ENCODE measurements at places on chromosomes 7 and 10.
A peak's percentile ranks its signal among the peaks of the same experiment; 100 is the strongest.

DNA sequence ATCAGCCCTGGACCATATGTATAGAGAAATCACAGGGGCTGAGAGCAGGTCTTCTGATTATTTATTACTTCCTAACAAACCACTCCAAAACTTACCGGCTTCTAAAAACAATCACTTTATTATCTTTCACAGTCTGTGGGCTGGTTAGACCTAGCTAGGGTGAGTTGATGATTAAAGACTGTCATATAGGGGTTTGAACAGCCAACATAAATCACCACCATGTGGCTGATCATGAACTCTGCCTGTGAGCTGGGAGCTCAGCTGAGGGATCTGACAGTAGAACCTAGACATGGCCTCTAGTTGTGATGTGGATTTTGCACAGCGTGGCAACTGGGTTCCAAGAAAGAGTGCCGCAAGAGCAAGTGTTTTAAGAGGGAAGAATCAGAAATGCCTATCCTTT lies 305.4 kb downstream of the CSTF2T start:
- DNase-seq = no peak

DNA sequence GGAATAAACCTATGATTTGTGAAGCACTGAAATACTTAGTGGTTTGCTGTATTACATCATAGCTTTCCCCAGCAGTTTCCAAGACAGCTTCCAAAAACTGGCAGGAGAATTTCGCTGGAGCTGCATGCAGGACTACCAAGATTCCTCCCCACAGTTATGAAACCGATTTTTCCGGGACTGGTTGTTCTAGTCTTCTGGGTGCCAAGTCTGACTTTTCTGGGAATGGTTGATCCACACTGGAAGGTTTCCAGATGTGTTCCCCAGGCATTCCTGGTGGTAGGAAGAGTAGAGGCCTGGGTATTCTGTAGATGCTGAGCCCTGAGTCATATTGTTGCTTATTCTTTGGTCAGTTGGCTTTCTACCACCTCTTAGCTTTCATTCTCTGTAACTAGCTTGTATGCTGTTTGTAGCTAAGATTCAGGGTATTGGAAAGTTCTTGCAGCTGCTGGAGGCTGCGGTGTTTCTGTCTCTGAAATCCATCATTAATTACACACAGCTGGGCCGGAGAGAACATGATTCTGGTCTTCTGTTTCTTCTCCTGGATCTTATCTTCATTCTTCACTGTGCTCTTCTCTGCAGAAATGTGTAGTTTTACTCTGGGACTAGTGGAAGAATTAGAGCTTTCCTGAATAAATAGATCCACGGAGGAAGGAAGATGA lies 6.3 kb downstream of the ABCC2 start:
- DNase-seq = no peak

GRCh38 chr10:118151461-118151860 lies 104.7 kb upstream of the RAB11FIP2 start:
- DNase-seq = no peak

- no peak for DNase-seq
Observed at GRCh38 chr10:3574451-3574850, 210.6 kb downstream of the KLF6 start.

- no peak for DNase-seq
Observed at GRCh38 chr7:74263399-74264120, 9.4 kb upstream of the RFC2 start.

DNA sequence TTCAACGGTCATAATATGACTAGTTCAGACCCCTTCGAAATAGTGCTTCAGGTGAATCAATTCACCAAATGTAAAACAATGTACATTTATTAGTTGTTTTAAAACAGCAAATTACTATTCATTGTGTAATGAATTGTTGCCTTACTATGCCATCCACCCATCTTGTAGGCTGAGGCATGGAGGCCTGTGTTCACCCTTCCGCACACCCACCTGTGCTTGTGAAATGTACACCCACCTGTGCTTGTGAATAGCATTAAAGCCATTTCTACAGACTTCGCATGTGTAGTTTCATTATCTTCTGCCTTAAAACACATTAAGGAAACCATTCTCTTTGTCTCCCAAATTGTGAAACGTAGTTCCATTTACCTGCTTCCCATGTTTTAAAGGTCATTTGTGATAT lies 16.8 kb downstream of the CLRN3 start:
- DNase-seq = no peak

GRCh38 chr10:100041306-100042002 lies 31.7 kb upstream of the DNMBP start:
- DNase-seq = no peak

DNA sequence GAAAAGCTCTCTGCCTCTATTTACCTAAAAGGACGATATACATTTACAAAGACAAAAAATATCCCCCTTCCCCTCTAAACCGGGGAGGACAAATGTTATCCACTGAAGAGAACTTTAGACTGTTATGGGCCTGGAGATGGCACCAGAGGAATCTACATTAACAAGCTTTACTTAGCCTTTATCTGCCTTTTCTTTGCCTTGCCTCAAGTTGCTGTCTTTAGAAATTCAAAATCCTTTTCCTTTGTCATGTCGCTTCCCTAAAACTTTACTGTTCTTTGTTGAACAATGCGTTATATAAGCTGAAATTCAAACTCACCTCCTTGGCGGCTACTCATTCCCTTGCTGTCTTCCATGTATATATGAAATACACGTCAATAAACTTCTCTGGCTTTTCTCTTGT lies 405.0 kb downstream of the PCDH15 start:
- no peak for DNase-seq

DNA sequence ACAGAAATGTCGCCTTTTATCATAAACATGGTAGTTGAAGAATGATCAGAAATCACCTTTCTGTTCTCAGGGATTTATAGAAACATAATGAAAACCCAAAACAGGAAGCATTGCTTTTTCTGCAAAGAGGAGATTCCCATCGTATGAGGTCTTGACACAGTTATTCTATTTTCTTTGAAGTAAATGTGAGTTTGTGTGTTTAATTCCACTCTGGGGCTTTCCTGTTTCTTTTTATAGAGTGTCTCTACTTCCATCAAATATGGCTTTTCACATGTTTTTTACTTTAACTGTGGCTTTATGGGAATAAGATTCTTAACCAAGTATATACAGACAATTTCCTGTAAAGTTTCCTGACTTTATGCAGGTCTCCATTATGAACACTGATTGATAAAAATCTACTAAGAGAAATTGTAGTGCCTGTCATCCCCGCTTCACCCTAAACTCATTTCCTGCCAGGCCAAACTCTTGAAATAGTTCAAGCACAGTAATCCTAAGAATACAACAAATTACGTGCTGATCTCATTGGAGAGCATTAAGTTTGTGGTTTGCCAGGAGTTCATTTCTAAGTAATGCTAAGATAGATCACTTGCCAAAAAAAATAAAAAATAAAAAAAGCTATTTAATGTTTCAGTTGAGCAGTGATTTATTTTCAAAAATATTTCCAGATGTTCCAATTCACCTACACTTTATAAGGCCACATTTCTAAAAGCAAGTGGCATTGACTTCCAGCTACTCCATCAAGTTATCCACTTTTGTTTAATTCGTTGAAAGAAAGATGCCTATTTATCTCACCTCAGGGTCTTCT lies 52.2 kb upstream of the SEC61G start:
- no peak for DNase-seq

- DNase-seq = no peak
Observed at GRCh38 chr7:111711426-111712065, 149.3 kb upstream of the IMMP2L start.

- peak; percentile 16 for DNase-seq
Observed at GRCh38 chr7:23742051-23742450, 32.0 kb downstream of the STK31 start.

GRCh38 chr7:1883834-1884582 lies 213.9 kb downstream of the ELFN1 start:
- no peak for DNase-seq

- no peak for DNase-seq
Observed at GRCh38 chr10:86348321-86349210, 18.0 kb downstream of the GRID1 start.

DNA sequence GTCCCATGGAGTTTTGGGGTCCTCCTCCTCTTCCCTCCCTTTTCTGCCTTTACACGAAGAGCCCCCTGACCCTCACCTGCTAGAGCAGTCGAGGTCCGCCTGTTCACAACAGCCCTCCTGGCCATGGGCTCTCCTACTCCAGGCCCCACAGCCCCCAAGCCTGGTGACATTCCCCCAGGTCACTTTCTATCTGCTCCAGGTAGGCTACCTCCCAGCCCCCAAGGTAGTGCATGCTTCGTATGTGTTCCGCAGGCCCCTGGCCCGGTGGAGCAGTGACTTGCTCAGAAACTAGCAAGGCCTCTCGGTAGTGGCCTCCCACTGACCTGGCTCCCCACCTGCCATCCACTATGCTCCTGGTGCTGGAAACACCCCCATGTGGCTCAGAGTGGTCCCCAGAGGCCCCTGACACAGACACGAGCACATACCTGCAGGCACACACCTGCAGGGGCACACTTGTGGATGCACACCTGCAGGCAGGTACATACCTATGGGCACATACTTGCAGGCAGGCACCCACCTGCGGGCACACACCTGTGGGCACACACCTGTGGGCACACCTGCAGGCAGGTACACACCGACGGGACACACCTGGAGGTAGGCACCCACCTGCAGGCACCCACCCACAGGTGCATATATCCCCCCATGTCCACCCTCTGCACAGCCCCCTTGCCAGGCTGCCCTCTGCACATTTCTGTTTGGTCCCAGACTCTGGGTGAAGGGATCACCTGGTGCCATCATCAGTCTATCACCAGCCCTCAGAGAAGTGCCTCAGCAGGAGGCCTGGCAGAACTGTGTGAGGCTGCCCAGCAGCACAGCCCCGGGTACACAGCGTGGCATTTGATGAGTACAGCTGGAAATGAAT lies 322.5 kb downstream of the PTPRN2 start:
- no peak for DNase-seq

DNA sequence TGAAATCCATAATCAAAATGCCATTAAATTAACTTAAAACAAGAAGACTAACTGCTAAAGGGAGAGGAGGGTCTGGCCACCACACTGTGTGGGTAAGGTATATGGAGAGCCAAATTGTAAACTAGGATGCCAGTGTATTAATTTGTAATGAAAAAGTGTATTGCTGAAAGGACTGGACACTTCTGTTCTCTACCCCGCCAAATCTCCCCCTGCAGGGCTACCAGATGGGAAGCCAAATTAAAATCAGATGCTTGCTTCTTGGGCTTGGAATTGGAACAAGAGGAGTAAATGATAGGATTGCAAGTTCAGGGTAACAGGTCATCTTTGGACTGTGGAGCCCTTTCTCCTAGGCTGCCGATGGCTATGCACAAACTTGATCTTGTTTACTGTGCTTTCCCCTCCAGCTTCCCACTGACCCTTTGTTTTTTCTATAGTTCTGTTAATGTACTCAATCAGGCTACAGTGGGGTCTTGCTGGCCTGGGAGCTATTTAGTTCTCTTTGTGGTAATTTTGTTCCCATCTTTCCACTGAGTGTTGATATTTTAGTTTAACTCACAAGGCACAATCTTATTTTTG lies 932.1 kb upstream of the C7orf33 start:
- DNase-seq = no peak

GRCh38 chr7:66183700-66184099 lies 21.4 kb upstream of the TPST1 start:
- DNase-seq = peak; percentile 74

DNA sequence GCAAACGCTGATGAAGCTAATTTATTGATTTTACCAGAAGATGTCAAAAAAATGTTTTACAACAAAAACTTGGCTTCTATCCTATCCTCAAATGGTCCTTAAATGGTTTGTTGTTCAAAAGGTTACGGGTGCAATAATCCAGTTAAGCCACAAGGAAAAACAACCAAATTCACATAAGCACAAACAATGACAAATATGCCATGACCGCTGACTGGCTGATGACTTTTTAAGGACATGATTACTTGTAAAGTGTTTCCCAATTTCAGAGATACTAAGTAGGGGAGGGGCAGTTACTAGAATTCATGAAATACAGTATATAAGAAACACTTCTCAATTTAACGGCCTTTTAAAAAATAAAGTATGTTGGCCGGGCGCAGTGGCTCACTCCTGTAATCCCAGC lies 28.8 kb downstream of the ABI1 start:
- no peak for DNase-seq

DNA sequence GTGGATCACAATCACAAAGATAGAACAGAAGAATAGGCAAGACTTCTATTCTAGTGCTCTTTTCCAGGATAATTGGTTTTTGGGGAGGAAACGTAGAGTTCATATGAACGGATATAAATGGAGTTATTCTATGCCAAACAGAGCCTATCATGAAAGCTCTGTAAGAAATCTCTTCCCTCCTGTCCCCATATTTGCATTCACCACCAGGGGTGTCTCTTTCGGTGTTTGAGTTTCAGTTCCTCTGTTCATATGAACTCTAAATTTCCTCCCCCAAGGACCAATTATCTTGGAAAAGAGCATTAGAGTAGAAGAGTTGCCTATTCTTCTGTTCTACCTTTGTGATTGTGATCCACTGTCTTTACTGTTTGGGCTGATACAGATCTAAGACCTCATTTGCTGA lies 48.3 kb upstream of the CDC14C start:
- no peak for DNase-seq

DNA sequence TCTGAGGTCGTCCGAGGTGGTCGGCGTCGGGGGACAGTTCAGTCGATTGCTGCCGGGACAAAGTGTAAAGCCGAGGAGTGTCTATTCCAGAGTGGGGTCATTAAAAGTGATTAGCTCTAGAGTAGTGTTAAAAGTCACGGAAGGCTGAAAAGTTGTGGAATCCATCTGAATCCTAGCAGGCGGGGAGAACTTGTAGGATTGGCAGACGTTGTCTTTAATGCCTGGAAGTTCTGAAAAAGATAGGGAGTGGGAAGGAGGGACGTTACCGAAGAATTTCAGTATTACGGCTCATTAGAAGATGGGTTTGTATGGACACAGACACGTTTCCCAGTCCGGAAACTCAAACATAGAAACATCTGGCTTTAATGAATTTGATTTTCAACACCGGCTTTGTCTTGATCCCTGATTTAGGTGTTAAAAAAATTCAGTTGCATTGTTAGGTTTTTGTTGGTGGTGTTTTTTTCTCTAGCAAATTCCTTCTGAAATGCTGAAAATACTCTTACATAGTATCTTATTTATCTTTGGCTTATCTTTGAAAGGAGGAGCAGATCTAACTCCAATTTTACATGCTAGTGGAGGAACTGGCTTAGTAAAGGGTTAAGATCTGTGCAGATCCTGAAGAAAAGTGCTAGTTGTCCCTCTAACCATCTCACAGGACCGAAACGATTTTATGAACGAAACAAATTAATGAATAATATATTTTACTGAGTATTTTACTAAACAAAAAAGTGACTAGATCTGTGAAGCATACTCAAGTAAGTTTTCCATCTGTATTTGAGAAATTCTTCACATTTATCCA lies 900 bp downstream of the MKLN1 start:
- peak; percentile 28 for DNase-seq

- DNase-seq = no peak
Observed at GRCh38 chr10:75079436-75080083, 31.9 kb upstream of the SAMD8 start.

All from foreskin keratinocyte (primary cell).